NCI-H1105 (cell line): ENCODE measurements at places on chromosomes 2 and 18.

DNA sequence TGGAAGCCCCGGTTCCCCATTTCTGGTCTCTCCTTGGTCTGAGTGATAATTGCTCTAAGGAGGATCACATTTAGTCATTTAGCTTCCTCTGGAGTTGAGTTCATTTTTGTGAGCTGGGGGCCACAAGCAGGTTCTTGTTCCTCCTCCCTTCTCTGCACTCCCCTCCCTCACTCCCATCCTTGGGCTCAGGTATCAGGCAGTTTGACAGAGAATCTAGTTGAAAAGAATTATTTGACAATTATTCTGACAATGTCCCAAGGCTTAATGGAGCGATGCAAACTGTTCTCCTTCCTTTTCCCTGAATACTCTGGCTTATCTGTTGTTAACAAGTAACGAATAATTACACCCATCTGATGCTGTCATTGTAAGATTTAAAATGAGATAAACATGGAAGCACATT is 61.5 kb downstream of the SERPINB8 start:
- no peak for DNase-seq

DNA sequence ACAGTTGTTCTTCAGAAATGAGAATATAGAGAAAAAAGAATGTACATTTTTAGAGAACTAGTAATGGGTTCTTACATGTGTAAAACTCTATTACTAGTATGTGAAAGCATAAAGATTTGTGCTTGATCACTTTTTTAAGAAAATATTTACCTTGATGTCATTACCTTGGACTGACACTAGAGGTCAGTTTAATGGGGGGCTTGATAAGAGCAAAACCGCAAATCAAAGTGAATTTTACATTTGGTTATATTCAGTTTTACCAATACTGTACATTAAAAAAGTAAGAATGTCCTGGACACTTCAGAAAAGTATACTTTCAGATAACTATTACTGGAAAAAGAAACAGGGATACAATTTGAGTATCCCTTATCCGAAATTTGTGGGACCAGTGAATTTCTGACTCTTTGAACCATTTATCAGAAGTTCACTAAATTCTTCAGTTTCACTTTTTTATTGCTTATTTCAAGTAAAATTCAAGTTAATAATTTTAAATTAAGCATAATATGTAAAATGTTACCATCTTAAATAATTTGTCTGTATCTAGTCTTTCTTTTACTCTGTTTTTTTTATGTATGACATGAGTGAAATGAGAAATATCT is 1149.5 kb downstream of the DSC3 start:
- no peak for DNase-seq

- DNase-seq, result no peak
Measured at GRCh38 chr2:205752924-205753323, 70.6 kb downstream of the NRP2 start.

- DNase-seq, result no peak
Measured at GRCh38 chr2:177326005-177326404, 61.5 kb upstream of the NFE2L2 start.

DNA sequence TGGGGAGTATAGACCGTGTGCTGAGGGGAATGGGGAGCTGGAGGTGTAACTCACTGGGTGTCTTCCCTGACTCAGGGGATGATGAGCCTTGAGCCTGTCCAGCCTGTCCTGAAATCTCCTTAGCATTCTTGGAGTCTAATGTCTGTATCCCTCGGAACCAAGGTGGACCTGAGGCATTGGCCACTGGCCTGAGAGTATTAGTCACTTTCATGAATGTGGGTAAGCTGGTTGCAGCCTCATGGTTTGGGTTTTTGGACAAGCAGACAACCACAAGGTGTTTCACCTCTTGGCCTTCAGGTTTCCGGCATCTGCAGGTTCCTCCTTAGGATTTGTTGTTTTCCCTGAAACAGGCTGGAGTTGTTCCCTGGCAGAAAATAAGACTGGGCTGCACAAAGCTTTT is 63.2 kb downstream of the PRKCE start:
- no peak for DNase-seq

- DNase-seq, result no peak
Measured at GRCh38 chr2:172196768-172197431, 94.2 kb upstream of the DLX2 start.

GRCh38 chr18:77012806-77013541 is 119.6 kb downstream of the MBP start:
- DNase-seq, result no peak

DNA sequence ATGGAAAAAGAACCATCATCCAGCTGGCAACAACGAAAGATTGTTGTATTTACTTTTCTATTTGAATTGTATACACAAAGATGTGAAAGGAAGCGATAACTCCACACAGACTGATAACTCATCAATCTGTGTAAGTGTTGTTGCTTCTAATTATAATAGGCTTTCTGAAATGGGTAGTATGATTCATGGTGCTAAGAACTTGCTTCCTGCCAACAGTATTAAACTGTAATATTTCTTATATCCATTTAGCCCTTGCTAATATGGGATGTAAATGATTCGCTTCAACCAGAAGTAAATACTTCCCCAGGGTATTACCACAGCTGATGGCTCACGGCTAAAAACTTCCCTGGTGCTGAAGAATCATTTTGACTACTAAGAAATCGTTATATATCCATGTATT is 70.2 kb downstream of the TMEM163 start:
- DNase-seq, result no peak

DNA sequence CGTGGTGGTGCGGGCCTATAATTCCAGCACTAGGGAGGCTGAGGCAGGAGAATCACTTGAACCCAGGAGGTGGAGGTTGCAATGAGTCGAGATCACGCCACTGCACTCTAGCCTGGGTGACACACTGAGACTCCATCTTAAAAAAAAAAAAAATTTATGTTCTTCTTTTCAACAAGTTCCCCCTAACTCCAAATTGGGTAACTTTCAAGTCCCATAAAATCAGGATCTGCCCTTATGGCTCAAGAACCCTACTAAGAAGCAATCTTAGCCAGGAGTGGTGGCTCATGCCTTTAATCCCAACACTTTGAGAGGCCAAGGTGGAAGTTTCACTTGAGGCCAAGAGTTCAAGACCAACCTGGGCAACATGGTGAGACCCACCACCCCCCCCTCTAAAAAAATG is 30.3 kb upstream of the TLK1 start:
- no peak for DNase-seq

- DNase-seq, result peak; percentile 14
Measured at GRCh38 chr2:56130463-56131070, 53.2 kb upstream of the CCDC85A start.

- no peak for DNase-seq
Measured at GRCh38 chr2:118667964-118668363, 179.5 kb downstream of the EN1 start.

DNA sequence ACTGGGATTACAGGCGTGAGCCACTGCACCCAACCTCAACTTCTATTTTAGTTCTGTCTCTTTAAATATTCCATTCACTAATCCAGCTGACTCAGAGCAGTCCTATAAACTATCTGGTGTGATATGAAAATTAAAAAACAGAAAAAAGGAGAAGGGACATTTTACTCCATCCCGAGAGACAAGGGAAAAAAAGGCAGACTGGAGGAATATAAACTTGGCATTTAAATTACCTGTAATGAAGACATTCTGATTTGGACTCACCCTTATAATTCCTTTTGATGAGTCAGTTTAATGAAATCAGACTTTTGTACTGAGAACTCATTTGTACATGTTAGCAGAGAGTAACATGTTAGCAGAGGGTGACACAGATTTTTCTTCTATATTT is 74.8 kb upstream of the RIOK3 start:
- no peak for DNase-seq

- no peak for DNase-seq
Measured at GRCh38 chr18:79702906-79703305, 23.3 kb downstream of the CTDP1 start.

- DNase-seq, result no peak
Measured at GRCh38 chr2:19104503-19104902, 253.9 kb downstream of the OSR1 start.

DNA sequence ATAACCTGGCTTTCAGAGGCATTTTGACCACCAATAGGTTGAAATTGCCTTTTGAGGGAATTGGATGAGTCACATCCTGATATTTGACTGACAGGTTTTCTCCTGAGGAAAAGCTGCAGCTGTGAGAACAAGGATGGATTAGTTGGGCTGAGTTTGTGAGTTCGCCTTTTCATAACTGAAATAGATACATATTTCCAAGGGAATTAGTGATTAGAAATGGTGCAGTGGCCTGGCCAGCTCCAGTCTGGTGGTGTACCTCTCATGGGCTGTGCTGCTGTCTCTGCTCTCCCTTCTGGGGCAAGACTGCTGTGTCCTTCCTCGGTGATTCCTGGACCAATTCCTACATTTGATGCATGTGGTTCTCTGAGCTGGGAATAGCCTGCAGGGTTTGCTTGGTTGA is 341.3 kb downstream of the TSN start:
- DNase-seq, result no peak

GRCh38 chr2:168322325-168323007 is 75.1 kb upstream of the STK39 start:
- DNase-seq, result no peak

DNA sequence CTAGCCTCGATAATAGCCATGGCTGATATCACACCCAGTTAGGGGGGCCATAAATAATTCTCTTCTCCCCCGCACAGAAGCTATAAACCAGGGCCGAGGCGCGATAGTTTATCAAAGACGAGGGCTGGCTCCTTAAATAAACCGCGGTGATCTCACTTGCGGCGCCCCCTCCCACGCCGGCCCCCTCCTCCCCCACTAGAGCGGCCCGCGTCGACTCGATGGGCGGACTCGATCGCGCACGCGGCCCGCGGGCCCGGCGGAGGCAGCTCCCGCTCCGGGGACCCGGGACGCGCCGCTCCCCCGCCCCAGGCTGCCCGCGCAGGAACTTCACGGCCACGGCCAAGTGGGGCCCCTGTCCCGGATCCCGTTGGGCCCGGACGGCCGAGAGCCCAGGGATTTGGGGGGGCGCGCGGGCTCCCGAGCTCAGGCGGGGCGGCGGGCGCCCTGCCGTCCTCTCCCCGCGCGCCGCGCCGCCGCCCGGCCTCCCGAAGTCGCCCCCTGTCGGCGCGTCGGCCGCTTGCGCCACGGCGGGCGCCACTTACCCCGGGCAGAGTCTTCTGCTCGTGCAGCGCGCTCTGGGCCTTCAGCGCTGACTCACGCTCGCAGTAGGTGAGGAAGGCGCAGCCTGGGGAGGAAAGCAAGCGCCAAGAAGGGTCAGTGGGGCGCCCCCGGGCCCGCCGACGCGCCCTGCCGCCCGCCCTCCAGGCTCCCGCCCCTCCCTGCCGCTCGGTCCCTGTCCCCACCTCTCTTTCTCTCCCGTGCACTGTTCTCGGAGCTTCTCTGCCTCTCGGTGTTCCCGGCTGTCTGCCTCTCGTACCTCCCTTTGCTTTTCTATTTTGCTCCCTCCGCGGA is 80.4 kb downstream of the CELF4 start:
- DNase-seq, result peak; percentile 53

DNA sequence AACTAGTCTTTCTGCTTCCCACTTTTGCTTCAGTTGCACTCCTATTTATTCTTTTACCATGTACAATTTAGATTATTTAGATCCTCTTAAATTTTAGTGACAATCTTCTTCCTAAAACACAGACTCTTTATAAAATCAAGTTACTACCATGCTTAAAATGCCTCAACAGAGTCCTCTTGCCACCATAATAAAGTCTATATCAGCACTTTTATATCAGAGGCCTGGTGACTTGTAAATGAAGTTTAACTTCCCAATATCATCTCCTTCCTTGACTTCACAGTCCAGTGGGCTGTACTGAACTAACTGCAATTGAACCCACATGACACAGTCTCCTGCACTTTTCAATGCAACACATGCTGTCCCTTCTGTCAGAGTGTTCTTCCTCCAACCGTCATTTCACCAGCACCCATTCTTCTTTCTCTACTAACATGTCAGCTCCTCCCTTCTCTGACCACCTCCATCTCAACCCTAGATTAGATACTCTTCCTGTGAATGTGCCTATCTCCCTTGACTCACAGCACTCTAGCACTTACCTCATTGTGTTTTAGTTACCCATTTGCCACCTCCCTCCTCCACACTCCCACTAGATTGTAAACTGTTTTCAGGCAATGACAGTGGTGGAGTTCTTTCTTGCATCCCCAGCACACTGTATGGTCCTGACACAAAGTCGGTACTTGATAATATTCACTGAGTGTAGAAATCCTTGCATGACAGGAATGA is 414.9 kb downstream of the SATB2 start:
- DNase-seq, result no peak

GRCh38 chr2:68388358-68388757 is 23.3 kb downstream of the PLEK start:
- no peak for DNase-seq

- DNase-seq, result no peak
Measured at GRCh38 chr18:79962835-79963657, 1.4 kb upstream of the HSBP1L1 start.

DNA sequence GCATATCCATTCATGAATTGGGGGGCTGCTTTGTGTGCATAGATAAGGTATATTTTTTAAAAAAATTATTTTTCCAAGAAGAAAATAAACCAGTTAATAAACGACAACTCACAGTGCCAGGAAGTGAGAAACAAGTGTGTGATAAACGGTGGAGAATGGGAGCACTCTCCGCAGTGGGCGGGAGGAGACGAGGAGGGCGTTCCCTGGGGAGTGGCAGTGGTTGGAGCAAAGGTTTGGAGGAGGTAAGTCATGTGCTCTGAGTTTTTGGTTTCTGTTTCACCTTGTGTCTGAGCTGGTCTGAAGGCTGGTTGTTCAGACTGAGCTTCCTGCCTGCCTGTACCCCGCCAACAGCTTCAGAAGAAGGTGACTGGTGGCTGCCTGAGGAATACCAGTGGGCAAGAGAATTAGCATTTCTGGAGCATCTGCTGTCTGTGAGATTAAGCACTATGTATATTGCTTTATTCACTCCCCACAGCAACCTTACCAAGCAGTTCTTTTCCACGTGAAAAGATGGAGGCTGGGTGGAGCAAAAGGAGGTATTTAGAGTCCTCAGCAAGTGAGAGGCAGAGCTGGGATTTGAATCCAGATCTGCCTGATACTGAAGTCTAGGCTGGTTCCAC is 27.0 kb upstream of the CASP8 start:
- DNase-seq, result peak; percentile 89

GRCh38 chr18:45687621-45688020 is 36.4 kb upstream of the SLC14A1 start:
- no peak for DNase-seq

- DNase-seq, result no peak
Measured at GRCh38 chr2:38515155-38516074, 87.3 kb downstream of the HNRNPLL start.

GRCh38 chr18:35497027-35497369 is 762 bp downstream of the INO80C start:
- DNase-seq, result no peak

- no peak for DNase-seq
Measured at GRCh38 chr2:73006969-73007710, 64.4 kb downstream of the SFXN5 start.

DNA sequence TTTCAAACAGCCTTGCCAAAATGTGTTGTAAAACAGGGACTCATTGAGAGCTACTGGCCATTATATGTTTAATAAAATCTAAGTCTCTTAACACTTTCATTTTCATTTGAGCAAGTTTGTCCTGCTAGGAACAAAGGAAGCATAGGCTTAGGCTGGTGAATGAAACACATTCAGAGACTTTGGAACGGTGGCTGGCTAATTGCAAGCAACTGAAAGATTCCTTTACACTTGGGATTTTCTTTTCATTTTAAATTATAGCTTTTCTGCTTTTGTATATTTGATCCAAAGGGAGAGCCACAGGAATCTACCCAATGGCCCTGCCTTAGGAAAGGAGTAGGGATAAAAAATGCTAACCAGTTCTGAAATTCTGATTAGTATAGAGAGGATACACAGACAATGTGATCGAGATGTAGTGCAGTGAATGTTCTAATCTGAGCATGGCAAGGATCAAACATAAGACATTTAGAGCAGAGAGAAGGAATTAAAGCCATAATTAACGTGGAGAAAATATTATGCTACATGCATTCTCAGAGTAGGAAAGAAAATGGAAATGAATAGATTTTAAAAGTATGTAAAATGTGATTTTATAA is 911.4 kb upstream of the SLC39A10 start:
- DNase-seq, result no peak
